Umbilical cord (tissue), 2 donors: ENCODE measurements at places on chromosomes 16 and 17. TPM values are rescaled to one million over a fixed set of nuclear protein-coding genes. Genes with fewer than 3 reads are reported as not detected.

DNA sequence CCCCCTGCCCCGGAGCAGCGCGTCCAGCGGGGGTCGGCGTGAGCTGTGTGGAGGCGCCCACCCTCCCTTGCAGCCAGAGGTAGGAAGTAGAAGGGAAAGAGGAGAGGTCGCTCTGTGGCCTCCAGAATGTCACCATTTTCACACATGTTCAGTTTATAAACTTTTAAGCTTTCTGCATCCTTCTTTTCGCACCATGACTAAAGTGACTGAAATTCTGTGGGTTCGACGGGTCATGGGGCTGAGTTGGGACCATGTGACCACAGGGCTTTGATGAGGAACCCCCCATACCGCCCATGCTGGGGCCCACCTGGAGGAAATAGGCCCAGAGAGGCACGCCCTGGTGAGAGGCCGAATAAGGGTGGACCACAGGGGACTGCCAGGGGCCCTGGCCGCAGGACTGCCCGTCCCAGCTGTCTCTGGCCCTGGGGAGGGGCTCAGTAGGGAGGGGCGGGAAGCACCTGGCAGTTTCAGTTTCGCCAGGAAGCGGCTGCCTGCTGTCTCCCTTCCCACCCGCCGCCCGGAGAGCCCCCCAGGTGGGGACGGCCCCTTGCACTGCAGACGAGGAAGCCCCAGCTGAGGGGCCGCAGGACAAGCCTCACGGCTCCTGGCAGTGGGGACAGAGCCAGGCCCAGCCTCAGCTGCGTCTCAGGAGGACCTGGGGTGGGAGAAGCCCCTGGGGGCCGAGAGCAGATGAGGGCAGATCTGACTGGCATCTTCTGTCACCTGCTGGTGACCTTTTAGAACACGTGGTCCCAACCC lies 9.0 kb downstream of the CBFA2T3 start:
- no peak for DNase-seq

DNA sequence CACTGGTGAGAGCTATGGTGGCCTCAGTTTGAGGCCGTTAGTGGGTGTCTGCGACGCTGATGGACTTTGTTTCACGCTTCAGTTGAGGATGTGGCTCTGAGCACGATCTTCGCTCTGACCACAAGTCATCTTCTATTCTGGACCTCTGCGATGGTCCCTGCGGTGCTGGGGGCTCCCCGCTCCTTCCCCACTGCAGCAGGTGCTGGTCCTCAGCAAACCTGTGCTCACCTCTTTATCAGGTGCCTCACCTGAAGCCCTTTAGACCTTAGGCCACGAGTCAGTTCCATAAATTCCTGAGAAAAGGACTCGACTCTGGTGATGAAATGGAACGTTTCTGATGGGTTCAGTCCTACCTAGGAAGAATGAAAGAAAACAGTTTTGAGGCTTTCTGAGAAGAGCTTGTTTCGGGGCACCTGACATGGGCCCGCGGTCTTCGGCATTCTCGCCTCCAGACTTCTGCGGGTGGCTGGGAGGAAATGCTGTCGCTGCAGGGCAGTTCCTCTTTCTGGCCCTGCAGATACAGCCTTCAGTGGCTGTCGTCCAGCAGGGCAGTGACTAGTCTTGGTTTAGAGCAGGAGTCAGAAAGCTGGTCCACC lies 4.7 kb downstream of the KCTD5 start:
- peak; percentile 28 for DNase-seq

GRCh38 chr16:81748476-81749198 lies 30.5 kb upstream of the PLCG2 start:
- DNase-seq = no peak

AOC3 gene
- total RNA-seq = 89.1 TPM

DNA sequence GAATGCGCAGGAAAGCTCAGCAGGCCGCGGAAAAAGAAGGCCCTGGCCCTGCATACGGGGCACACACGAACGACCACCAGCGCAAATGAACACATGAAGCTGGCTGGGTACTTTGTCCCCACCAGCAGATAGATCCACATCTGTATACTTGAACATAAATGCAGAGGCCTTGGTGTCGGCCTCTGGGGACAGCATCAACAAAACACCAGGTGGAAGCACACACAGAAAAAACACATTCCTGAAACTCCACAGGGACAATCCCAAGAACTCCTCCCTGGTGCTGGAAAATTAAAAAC lies 606 bp upstream of the ZBTB4 start:
- no peak for DNase-seq

DNA sequence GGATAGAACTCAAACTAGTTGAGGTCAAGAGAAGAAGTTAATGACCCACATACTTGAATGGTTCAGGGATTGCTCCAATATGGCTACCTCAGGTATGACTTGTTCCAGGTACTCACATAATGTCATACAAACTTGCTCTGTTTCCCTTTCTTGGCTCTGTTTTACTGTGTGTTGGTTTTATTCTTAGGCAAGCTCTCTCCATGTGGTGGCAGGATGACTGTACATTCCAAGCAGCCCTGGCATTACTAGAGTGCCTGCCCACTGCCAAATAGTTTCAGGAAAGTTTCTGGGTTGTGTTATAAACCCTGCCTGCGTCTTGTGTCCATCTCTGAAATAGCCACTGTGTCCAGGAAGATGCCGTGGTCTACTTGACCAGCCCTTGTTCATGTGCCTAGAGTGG lies 476.8 kb downstream of the SHISA9 start:
- DNase-seq = no peak

- DNase-seq = peak; percentile 38
Observed at GRCh38 chr16:72807245-72807644, 240.7 kb downstream of the ZFHX3 start.

DNA sequence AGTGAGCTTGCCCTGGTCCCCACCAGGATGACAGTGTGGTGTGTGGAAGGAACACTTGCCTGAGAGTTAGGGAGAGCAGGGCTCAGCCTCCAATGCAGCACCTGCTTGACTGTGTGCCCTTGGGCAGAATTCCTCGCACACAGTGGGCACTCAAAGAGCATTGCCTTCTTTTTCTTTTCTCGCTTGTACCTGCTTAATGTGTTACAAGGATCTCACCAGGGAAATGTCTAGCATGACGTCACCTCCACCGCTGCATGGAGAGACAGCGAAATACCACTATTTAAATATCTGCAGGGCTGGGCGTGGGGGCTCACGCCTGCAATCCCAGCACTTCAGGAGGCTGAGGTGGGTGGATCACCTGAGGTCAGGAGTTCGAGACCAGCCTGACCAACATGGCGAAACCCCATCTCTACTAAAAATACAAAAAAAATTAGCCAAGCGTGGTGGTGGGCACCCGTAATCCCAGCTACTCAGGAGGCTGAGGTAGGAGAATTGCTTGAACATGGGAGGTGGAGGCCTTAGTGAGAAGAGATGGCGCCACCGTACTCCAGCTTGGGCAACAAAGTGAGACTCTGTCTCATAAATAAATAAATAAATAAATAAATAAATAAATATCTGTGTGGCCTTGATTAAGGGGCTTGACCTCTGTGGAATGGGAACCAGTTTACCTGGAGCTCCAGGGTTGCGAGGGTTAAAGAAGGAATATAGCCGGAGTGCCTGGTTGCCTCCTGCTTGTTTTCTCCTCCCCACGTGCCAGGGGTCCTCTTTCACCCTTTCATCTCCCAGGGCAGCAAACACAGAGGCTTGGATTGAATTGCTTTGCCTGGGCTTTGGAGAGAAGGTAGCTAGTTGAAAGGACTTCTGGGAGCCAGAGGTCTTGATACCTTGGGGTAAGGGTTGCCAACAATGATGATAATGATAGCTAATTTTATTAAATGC lies 16.3 kb downstream of the SNX29 start:
- no peak for DNase-seq

GRCh38 chr16:69852815-69853214 lies 90.7 kb downstream of the WWP2 start:
- DNase-seq = no peak

DNA sequence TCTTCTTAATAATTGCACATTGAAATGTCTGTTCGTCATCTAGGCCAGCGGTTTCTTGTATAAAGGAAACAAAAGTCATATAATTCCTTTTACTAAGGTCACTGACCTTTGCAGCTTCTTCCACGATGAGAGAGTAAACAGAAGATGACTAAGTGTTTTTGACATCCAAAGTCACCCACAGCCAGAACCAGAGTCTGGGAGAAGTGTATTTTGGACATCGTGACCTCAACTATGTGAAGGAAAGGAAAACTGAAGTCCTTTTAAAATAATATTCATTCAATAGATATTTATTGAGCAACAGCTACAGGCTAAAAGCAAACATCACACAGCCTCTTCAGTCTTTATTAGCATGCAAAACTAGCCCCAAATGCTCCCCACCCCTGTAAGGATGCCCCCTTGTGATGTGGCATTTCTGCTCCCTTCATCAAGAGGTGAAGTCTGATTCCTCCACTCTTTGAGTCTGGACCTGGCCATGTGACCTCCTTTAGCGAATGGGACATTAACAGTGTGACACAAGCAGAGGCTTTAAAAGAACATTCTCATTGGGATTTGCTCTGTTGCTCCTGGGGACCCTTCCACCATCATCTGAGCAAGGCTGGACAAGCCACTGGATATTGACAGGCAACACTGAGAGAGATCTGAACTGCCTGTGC lies 8.1 kb upstream of the PMP22 start:
- DNase-seq = no peak

PPY gene
- total RNA-seq = not detected

CCL5 gene
- total RNA-seq = not detected

DNA sequence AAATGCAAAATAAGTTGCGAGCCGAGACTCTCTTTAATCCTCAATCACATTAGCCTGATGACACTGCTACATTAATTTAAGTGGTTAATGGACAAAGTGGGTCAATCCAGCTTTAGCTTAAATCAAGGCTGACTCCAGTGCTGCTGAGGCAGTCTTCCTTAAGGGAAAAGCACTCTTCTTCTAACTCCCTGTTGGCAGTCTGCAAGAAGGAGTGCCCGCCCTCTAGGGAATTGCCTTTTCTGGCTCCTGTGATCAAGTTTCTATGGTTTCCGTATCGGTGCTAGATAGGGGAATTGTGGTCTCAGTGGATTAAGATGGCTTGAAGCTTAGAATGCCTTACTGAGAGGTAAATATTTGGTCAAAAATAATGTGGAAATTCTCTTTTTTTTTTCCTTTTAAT lies 41.0 kb downstream of the HS3ST3B1 start:
- DNase-seq = peak; percentile 7

DNA sequence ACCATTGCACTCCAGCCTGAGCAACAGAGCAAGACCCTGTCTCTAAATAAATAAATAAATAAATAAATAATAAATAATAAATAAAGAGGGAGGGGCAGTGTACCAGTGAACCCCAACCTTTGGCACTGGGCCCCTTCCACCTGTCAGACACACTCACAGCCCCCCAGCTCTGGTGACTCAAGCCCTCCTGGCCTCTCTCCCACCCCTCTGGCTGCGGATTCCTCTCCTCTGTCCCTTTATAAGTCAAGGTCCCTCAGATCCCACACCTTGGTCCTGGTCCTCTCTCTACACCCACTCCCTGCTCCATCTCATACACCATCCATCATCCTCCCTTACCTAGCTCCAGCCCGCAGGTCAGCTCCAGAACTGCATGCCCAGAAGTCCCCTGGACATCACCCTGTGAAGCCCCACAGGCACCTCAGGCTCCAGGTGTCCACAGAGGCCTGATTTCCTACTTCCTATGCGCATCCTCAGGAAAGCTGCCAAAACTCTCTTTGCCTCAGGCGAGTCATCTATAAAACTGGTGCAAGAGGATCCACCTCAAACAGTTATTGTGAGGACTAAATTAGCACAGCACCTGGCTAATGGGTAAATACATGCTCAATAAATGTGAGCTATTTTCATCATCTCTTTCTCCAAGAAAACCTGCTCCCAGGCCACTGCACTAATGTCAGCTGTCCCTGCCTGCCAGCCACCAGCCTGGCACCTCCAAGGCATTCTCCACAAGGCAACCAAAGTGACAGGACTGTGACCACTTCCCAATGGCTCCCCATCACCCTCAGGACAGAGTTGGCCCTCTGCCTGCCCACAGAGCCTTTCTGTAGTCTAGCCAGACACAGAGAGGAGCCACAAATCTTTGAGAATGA lies 46.8 kb downstream of the BEAN1 start:
- DNase-seq = no peak

GPR139 gene
- not detected for total RNA-seq

DNA sequence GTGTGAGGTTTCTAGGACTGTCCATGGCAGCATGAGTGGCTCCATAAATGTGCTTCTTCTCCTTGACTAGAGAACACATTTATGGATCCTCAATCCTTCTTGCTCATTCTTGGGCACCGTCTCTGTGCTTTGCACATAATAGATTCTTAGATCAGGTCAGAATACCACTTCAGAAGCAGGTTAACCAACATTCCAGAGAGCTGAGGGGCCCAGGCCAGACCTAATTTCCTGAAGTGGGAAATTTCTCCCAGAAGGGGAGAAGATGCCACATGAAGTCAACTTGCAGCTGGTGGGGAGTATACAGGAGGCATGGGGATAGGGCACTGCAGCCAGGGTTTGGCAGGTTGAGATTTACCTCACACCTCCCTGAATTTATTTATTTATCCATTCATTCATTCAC lies 24.4 kb upstream of the VAT1L start:
- DNase-seq = no peak

- peak; percentile 51 for DNase-seq
Observed at GRCh38 chr16:57483725-57484514, 2.4 kb downstream of the DOK4 start.

HSF4 gene
- 17.3 TPM for total RNA-seq

- no peak for DNase-seq
Observed at GRCh38 chr17:62807812-62808575, at the start of gene MARCHF10. Gene MARCHF10 (minus strand): TSS chr17:62808314. CDS start chr17:62801735, 6,579 bp downstream.

HID1 gene
- total RNA-seq = 8.9 TPM

- no peak for DNase-seq
Observed at GRCh38 chr17:16425202-16425601, 9.8 kb downstream of the TRPV2 start.

- peak; percentile 70 for DNase-seq
Observed at GRCh38 chr16:68902003-68902968, 59.0 kb downstream of the TANGO6 start.

- DNase-seq = no peak
Observed at GRCh38 chr17:73271072-73271471, 9.4 kb upstream of the CPSF4L start.

- no peak for DNase-seq
Observed at GRCh38 chr17:34452769-34453168, 89.7 kb upstream of the CCL1 start.

ITGB4 gene
- total RNA-seq = 28.4 TPM

DNA sequence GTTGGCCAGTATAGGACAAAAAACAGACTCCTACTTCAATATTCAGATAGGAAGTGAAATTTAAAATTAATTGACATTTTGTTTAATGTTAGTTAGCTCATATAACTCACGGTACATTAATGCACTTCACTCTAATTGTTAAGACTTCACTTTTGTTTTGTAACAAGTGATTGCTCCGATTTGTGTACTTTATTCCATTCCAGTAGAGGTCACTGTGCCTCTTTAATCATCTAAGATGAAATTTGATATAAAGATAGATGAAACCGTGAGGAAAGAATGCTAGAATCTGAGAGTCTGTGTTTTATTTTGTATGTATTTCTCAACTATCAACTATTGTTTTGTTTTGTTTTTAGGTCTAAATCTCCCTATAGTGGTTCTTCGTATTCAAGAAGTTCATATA lies 29.0 kb downstream of the RBBP6 start:
- DNase-seq = no peak

PDE6G gene
- not detected for total RNA-seq

DNA sequence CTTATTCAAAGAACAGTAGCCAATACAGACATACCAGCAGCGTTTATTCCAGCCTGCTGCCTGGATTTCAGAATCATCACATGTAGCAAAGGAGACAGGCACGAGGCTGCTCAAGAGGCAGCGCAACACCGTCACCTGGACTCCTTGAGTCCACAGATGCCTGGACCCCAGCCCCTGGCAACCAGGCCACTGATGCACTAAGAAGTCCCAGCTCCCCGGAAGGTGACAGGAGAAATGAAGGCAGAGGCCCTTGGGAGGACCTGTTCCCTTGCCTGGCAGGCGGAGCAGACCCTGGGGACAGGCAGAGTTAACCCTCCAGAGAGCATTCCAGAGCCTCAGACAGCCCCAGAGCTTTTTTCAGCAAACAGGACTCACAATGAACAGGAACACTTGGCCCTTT lies 16.5 kb downstream of the SMIM5 start:
- no peak for DNase-seq
